Spinal cord (tissue), 10 donors: ENCODE measurements at places on chromosomes 5 and 9. TPM values are rescaled to one million over a fixed set of nuclear protein-coding genes. Genes with fewer than 3 reads are reported as not detected.
A peak's percentile ranks its signal among the peaks of the same experiment; 100 is the strongest.

DNA sequence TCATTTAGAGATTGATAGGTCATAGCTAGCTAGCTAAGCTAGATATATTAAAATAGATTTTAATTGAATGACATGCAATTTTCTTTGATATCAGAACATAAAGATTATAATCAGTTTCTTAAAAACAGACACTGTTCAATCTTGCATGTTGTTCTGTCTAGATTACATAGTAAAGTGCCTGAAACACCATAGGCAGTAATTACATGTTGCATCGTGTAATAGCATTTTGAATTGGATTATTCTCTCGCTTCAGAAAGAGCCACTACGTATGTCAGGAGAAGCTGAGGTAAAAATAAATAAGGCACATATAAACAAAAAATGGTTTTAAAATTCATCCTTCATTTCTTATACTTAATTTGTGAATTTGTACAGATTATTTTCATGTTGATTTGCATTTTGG lies 148.0 kb upstream of the CDH12 start:
- DNase-seq: peak; percentile 31

DNA sequence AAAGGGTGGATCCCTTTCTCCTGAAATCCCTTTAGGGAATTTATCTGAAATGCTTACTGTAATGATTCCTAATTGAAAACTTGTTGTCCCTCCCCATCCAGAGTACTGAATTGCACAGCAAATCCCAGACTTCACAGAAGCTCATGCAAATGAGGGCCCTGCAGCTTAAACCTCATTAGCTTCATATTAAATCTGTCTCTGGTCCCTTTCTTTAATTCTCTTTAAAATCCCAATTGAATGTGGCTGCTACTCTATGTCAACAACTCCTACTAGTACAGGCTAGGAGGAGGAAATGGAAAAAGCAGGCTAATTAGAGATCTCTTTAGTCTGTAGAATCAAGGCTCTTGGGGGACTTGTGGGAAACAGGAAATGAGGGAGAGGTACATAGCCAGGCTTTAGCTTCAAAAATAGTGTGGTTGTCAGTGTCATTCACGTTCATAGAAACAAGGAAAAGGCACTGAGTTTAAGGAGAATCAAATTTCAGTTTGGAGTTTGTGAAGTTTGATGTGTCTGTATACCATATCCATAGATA lies 191.3 kb upstream of the PRDM9 start:
- no peak for DNase-seq

- peak; percentile 50 for DNase-seq
These were observed at the start of gene GPR21 for GRCh38 chr9:123033352-123033751. Gene GPR21, plus strand, starts transcription at chr9:123033667. Its CDS starts 900 bp downstream, at chr9:123034567.

DNA sequence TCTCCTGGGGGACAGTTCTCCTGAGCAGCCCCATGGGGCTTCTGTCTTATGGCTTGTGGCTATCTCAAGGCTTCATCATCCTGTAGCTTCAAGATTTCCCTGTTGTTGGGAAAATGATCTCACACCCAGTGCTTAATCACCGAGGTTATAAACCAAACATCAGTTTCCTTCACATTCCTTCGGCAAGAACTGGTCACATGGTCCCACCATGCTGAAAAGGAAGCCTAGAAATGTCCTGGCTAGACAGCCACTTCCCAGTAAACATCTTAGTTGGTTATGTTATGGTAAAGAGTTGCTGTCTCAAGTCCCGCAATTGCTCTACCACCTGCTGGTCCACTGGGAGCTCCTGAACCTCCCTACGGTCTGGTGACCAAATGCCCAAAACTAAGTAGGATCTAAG lies 66.0 kb downstream of the RAB3C start:
- DNase-seq: no peak

- peak; percentile 17 for DNase-seq
These were observed 229.2 kb upstream of the MAP3K1 start for GRCh38 chr5:56585999-56586691.

DNA sequence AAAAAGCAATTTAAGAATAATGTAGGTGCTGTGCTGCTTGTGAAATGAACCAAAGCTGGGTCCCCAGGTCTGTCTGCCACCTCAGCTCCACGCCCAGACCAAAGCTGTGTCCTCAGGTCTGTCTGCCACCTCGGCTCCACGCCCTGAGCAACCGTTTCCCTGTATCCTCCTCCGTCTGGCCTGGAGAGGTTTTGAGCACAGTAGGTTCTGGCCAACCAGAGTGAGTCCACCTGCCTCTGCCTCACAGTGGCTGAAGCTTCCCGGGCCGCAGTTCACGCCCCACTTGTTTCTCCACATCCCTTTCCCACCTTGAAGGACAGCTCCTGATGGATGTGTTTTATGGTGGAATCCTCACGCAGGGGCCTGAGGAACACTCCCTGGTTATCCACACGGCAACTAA lies 120.5 kb downstream of the ADAMTS2 start:
- no peak for DNase-seq

DNA sequence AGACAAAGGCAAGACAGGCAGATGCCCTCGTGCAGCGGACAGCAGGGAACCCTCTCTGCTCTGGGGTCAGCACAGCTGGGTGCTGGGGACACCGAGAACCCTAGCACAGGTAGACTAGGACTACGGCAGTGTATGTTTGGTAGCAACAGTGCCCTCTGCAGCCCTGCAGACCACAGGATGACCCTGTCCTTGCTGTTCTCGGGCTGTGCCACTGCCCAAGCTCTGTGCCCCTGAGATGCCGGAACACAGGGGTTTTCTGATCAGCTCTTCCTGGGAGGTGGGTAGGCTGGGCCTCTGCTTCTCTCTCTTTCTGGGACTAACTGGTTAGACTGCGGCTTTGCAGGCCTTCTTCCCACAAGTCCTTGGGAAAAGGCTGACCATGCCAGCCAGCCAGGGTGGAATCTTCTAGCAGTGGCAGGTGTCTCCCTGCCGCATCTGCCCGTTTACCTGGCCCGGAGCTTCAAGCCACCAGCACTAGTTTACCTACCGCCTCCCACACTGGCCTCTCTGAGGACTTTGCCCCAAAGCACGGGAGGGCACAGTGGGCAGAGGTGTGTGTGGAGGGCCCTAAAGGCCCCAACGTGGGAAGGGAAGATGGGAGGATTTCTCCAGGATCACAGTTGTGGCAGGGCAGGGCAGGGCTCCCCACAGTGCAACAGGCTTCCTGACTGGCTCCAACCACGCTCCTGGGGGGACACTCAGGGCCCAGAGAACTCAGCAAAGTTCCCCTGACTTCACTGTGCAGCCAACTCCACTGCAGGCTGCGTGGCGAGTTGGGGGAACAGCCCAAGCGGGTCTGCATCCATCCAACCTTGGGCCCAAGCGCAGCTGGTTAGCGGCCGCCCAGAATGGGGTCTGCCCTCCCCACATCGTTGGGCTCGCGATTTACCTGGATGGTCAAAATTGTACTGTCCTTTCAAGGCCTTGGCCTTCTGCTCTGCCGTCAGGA lies 1.2 kb downstream of the UCK1 start:
- DNase-seq: no peak

DNA sequence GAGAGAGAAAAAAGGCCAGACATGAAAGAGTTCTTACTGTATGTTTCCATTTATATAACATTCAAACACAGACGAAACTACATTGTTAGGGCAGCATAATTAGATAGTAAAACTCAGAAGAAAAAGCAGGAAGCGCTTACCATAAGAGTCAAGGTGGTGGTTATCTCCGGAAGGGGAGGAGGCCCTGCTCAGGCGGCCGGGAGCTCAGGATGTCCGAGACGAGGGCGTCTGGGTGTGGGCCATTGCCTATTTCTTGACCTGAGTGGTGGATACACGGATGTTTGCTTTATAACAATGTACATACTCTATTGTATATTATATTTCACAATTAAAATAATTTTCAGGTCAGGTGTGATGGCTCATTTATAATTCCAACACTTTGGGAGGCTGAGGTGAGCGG lies 80.9 kb upstream of the COL5A1 start:
- no peak for DNase-seq

DNA sequence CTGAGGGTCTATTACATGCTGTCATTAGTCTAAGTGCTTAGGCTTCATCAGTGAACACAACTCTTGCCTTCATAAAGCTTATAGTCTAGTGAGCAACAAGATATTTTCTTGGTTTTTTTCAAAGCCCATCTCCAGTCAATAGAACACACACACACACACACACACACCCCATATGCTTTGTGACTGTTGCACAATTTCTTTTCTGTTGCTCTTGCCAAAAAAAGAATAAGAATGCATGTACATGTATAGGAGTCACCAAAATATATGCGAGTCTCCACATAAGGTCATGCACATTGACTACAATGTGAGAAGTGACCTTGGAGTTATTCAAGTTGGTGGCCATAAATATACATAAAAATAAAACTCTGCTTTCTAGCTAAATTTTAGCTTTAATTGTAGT lies 351.5 kb upstream of the TLE4 start:
- DNase-seq: no peak

DNA sequence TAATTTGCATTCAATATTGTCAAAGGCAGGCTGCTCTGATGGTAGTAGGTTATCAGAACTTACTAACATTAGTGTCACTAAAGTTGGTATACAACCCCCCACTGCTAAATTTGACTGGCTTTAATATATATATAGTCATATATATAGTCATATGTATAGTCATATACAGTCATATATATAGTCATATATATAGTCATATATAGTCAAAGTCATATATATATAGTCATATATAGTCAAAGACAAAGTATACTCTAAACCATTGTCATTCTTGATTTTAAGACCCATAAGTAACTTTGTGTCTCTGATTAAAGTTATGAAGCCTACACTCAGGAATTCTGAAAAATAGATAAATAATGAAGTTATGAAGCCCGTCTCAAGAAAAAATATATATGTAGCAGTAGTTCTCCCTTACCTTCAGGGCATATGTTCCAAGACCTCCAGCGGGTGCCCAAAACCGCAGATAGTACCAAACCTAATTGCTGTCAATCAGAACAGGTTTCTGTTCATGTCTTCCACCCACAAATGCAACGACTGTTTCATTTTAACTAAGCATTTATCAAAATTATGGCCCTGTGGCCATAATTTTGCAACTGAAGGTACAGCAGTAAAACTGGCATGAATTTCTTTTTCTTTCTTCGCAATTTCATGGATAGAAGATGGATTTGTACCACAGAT lies 40.1 kb downstream of the TRPM6 start:
- no peak for DNase-seq

The FAM151B gene
- total RNA-seq: 15.5 TPM

The NMUR2 gene
- 0.30 TPM for total RNA-seq
